Suprapubic skin (tissue), 4 donors: ENCODE measurements at places on chromosomes 16 and 17.

- H3K4me1 ChIP-seq, result peaks cover 12% of the 10 kb centered on the region
- no peaks in the 10 kb centered on the region for H3K27me3 ChIP-seq
- no peaks in the 10 kb centered on the region for H3K36me3 ChIP-seq
- no peak overlapping the region for H3K27ac ChIP-seq
- no peak for DNase-seq
Observed at GRCh38 chr17:72609501-72609900, 483.0 kb downstream of the SLC39A11 start.

- H3K27me3 ChIP-seq, result no peaks in the 10 kb centered on the region
- H3K27ac ChIP-seq, result no peak overlapping the region
- peak overlapping the region; percentile 14 for H3K4me3 ChIP-seq
- H3K36me3 ChIP-seq, result no peaks in the 10 kb centered on the region
Observed at GRCh38 chr17:21513012-21513570, 136.9 kb downstream of the KCNJ12 start.

DNA sequence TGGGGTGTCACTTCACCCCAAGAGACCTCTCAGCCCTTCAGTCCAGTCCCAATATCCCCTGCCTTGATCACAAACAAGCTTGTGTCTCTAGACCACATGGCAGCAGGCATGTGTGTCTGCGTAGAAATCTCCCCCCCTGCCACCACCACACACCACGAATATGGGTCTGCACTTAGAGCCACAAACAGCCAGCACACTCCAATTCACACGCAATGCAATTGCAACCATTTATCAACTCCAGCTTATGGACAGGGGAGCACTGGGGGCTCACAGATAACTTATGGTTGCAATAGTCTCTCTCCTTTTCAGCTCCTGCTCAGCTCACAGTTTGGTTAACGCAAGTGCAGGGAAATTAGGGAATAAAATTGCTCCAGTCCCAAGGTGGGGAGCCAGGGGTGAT lies 2.6 kb downstream of the HOXB9 start:
- no peak for DNase-seq
- no peak overlapping the region for H3K4me3 ChIP-seq

DNA sequence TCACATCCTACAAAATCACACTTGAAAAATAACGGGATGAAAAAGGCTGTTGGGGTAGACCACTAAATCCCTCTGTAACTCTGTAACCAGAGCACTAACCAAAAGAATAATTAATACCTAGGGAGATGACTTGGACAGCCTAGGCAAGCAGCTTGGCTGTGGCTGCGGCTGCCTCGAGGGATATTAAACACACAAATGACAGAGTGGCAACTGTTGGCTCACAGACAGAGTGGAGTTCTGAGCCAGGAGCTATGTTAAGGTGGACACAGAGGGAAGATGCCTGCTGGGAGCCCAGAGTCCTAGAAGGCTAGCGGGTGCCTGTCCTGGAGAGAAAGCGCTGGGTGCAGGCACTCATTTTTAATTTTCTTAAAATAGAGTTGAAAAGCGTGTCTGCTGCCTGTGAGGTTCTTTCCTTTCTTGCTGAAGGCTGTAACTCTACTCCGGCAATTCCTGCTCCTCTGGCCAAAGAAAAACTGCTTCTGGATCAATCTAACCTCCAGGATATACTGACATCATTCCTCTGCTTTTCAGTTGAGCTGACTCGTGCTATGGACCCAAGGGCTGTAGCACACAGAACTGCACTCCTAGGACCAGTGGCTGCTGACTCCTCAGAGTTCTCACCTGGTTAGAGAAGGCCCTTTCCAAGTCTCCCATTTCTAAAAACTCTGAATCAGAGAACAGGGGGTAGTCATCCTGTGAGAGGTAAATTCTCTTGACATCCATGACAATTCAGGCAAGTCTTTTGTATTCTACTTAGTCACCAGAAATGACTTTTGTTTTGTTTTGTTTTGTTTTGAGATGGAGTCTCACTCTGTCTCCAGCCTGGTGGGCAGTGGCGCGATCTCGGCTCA lies 147.9 kb downstream of the STX8 start:
- no peak overlapping the region for H3K4me3 ChIP-seq
- H3K27ac ChIP-seq, result no peak overlapping the region
- DNase-seq, result no peak

DNA sequence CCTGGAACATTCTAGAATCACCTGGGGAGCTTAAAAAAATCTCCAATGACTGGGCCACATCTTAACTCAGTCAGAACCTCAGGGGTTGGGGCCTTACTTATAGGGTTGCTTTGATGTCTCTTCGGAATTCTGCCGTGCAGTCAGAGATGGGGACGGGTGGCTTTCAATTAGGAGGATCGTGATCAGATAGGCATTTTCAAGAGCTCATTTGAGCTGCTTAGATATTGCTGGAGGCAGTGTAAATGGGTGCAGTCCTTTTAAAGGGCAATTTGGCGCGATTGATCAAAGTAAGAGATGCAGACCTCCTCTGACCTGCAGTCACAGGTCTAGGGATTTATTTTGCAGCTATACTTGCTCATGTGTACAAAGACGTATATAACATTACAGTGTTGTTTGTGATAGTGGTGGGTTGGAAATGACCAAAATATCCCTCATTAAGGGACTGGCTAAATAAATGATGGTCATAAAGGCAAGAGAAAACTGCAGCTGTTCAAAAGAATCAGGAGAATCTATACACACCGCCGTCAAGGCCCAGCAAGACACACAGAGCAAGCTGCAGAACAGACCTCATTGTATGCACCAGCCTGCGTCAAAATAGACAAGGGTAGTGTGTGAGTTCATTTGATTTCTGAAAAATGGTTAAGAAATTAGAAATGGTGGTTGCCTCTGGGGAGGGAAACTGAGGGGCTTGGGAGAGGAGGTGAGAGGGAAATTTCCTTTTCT lies 6.3 kb upstream of the KCNG4 start:
- H3K27me3 ChIP-seq, result peaks cover 21% of the 10 kb centered on the region
- H3K4me1 ChIP-seq, result no peaks in the 10 kb centered on the region
- DNase-seq, result no peak
- no peak overlapping the region for H3K27ac ChIP-seq
- H3K36me3 ChIP-seq, result no peaks in the 10 kb centered on the region

- H3K4me3 ChIP-seq, result peak overlapping the region; percentile 26
- H3K36me3 ChIP-seq, result no peaks in the 10 kb centered on the region
- H3K27me3 ChIP-seq, result peaks cover 100% of the 10 kb centered on the region
- H3K4me1 ChIP-seq, result peaks cover 74% of the 10 kb centered on the region
- no peak for DNase-seq
- no peak overlapping the region for H3K27ac ChIP-seq
Observed at GRCh38 chr17:36933512-36934143, 3.6 kb upstream of the LHX1 start.

DNA sequence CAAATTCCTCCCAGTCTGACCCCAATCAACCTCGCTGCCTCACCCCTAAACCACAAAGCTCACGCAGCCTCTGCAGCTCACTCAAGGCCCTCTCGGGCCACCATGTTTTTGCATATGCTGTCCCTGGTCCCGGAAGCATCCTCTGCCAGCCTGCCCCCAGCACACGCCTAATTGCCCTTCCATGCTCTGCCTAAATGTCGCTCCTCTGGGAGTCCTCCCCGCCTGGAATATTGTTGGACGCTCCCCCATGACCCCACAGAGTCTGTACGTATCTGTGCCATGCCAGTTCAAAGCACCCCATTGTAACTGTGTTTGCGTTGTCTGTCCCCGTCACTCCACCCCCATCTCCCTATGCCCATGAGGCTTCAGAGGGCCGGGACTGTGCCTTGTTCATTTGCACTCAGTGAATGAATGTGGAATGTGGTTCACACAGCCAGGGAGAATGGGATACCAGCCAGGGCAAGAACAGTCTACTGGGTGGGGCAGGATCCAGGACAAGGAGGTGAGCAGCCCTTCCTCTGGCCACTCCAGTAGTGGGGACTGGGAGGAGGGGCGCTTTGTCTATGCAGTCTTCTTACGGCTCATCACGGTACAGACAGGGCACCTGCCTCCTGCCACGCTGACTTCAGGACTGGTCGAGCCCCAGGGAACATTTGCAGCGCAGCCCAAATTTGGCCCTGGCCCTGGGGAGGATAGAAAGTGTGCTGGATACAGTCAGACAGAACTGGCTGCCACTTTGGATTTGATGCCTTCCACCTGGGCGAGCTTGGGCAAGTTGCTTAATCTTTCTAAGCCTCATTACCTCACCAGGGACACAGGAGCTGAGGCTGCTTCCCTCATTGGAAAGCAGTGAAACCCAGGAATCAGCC lies 48.5 kb downstream of the NOS2 start:
- DNase-seq, result no peak
- H3K27ac ChIP-seq, result no peak overlapping the region
- no peaks in the 10 kb centered on the region for H3K27me3 ChIP-seq
- H3K4me3 ChIP-seq, result no peak overlapping the region
- peaks cover 7% of the 10 kb centered on the region for H3K4me1 ChIP-seq

DNA sequence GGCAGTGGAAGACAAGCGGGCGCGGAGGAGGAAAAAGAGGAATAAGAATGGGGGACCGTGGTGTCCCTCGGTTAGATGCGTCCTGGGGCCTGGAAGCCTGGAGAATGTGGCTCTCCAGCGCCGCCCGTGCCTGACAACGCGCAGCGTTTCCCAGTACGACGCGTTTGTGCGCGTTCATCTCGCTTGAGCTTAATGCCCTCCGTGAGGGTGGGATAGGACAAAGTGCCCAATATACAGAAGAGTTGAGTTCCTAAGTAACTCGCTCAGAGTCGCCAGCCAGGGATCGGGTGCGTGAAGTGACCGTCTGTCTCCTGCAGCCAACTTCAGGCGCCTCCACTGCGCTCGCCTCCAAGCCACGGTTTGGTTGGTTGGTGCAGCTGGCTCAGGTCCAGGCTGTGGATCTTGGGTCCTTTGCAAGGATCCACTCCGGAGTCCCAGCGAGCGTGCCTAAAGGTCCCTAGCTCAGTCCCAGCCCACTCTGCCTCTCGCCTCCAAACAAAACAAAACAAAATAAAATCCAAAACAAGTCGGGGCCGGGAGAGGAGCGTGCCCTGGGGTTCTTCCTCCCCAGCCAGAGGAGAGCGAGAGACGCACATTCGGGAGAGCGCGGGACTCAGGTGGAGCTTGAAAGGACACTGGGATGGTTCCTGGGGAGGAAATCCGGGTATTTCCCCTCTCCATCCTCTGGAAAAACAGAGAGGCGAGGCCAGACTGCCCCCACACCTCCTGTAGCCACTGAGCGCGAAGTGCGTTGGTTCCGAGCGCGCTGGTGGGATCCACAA lies 974 bp downstream of the GALR2 start:
- no peak overlapping the region for H3K27ac ChIP-seq
- H3K4me1 ChIP-seq, result peaks cover 62% of the 10 kb centered on the region
- DNase-seq, result no peak
- no peaks in the 10 kb centered on the region for H3K36me3 ChIP-seq

GRCh38 chr17:30292286-30292858 lies 628 bp upstream of the BLMH start:
- H3K4me3 ChIP-seq, result peak overlapping the region; percentile 91
- DNase-seq, result no peak
- H3K36me3 ChIP-seq, result peaks cover 4% of the 10 kb centered on the region
- H3K27me3 ChIP-seq, result no peaks in the 10 kb centered on the region

- H3K36me3 ChIP-seq, result no peaks in the 10 kb centered on the region
- no peaks in the 10 kb centered on the region for H3K4me1 ChIP-seq
- no peaks in the 10 kb centered on the region for H3K27me3 ChIP-seq
- no peak for DNase-seq
- H3K27ac ChIP-seq, result no peak overlapping the region
Observed at GRCh38 chr17:51778842-51779241, 379.7 kb downstream of the CA10 start.

- H3K4me3 ChIP-seq, result peak overlapping the region; percentile 71
- DNase-seq, result peak; percentile 90
- peaks cover 37% of the 10 kb centered on the region for H3K4me1 ChIP-seq
- H3K36me3 ChIP-seq, result peaks cover 12% of the 10 kb centered on the region
- H3K27me3 ChIP-seq, result no peaks in the 10 kb centered on the region
Observed at GRCh38 chr17:7404737-7405349, 946 bp upstream of the TMEM256 start.

GRCh38 chr17:62791235-62791734 lies 16.8 kb downstream of the MARCHF10 start:
- DNase-seq, result no peak
- no peak overlapping the region for H3K27ac ChIP-seq
- no peaks in the 10 kb centered on the region for H3K36me3 ChIP-seq
- H3K4me1 ChIP-seq, result no peaks in the 10 kb centered on the region
- no peaks in the 10 kb centered on the region for H3K27me3 ChIP-seq

GRCh38 chr16:54375071-54375470 lies 88.5 kb upstream of the IRX3 start:
- no peaks in the 10 kb centered on the region for H3K27me3 ChIP-seq
- no peaks in the 10 kb centered on the region for H3K36me3 ChIP-seq
- no peaks in the 10 kb centered on the region for H3K4me1 ChIP-seq
- peak; percentile 26 for DNase-seq
- no peak overlapping the region for H3K4me3 ChIP-seq
- no peak overlapping the region for H3K27ac ChIP-seq

DNA sequence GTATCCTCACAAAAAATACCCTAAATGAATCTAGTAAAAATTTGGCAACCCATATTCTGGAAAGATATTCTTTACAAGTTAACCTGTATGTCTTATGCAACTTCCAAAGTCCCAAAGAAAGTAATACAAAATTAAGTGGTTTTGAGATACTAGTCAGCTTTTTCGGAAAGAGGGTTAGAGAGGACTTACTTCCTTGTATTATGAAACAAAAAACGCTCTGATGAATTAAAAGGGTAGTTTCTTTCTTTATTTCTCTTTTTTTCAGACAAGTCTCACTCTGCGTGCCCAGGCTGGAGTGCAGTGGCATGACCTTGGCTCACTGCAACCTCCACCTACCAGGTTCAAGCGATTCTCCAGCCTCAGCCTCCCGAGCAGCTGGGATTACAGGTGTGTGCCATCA lies 51.6 kb downstream of the KANSL1 start:
- no peak overlapping the region for H3K4me3 ChIP-seq
- no peak for DNase-seq
- H3K4me1 ChIP-seq, result peaks cover 75% of the 10 kb centered on the region
- H3K36me3 ChIP-seq, result no peaks in the 10 kb centered on the region

DNA sequence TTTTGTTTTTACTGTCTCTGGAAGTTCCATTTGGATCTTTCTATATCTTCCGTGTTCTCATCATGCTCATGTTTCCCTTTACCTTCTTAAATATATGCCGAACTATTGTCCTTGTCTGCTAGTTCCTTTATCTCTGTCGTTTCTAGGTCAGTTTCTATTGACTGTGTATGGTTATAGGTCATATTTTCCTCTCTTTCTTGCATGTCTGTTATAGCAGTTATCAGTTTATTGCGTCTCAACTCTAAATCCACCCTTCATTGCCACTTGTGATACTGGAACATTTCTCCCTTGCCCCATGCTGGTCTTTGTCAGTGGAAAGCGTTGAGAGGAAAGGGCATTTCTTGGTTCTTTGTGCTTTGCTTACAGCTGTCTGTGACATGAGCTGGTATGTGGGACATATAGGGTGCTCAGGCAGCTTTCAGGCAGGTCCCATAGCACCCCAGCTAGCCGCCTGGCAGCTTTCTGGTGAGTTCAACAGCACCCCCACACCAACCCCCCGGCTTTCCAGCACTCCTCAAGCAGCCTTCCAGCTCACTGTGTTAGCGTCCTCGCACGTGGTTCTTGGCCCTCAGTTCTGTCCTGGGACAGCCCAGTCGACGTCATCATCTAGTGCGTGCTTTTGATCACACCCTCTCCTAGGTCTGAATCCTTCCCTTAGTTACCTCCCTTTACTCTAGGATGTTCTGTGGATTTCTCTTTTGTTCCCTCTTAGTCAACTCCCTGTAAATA lies 15.4 kb upstream of the DNASE1 start:
- H3K27me3 ChIP-seq, result no peaks in the 10 kb centered on the region
- H3K36me3 ChIP-seq, result peaks cover 9% of the 10 kb centered on the region
- H3K4me1 ChIP-seq, result peaks cover 9% of the 10 kb centered on the region
- no peak for DNase-seq
- H3K27ac ChIP-seq, result no peak overlapping the region

GRCh38 chr17:67281053-67281452 lies 36.1 kb upstream of the HELZ start:
- H3K27ac ChIP-seq, result no peak overlapping the region
- no peaks in the 10 kb centered on the region for H3K27me3 ChIP-seq
- no peak for DNase-seq
